ENCODE measurements at places on chromosomes 6 and 20. TPM values are rescaled to one million over a fixed set of nuclear protein-coding genes. Genes with fewer than 3 reads are reported as not detected.

ZGPAT gene
- 22.3 TPM for total RNA-seq

RPS6KA2 gene
- total RNA-seq = 64.6 TPM

ACTL10 gene
- 2.6 TPM for total RNA-seq

SKIC2 gene
- 58.4 TPM for total RNA-seq

TNNC2 gene
- 1.4 TPM for total RNA-seq

CRISP3 gene
- not detected for total RNA-seq

BMP7 gene
- total RNA-seq = not detected

MGME1 gene
- 11.9 TPM for total RNA-seq

SSTR4 gene
- 0.13 TPM for total RNA-seq

TRIM31 gene
- total RNA-seq = not detected

TEAD3 gene
- total RNA-seq = 6.9 TPM

RSPO3 gene
- 0.13 TPM for total RNA-seq

WFDC10B gene
- not detected for total RNA-seq

PSORS1C1 gene
- total RNA-seq = 0.92 TPM

IL22RA2 gene
- total RNA-seq = not detected

TMEM200A gene
- total RNA-seq = 102 TPM

TNF gene
- not detected for total RNA-seq

EPHA7 gene
- total RNA-seq = under 0.01 TPM

RSPH4A gene
- total RNA-seq = 0.19 TPM

MPIG6B gene
- not detected for total RNA-seq

SLC16A10 gene
- total RNA-seq = not detected

HLA-DOB gene
- total RNA-seq = 0.13 TPM

BTN1A1 gene
- under 0.01 TPM for total RNA-seq

RIMS1 gene
- 2.2 TPM for total RNA-seq
